ENCODE measurements at places on chromosomes 7 and 10.

DNA sequence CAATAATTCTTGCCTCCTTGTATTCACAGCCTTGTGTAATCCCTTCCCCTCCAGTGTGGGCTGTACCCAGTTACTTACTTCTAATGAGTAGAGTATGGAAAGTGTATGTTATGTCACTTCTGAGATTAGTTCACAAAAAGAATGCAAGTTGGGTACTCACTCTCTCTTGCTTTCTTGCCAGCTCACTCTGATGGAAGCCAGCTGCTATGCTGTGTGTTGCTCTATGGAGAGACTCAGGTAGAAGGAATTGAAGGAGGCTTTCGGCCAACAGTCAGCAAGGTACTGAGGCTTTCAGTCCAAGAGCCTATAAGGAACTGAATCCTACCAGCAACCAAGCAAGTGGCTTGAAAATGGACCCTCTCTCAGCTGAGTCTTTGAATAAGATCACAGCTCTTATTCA, 9.7 kb upstream of the BICC1 start:
- no peak for DNase-seq

- no peak for DNase-seq
Measured at GRCh38 chr7:98281757-98282606, 496 bp downstream of the BRI3 start.

- no peak for DNase-seq
Measured at GRCh38 chr10:123782549-123782948, 109.1 kb downstream of the CPXM2 start.

GRCh38 chr7:100555701-100556100, 16.7 kb downstream of the AGFG2 start:
- DNase-seq = no peak

DNA sequence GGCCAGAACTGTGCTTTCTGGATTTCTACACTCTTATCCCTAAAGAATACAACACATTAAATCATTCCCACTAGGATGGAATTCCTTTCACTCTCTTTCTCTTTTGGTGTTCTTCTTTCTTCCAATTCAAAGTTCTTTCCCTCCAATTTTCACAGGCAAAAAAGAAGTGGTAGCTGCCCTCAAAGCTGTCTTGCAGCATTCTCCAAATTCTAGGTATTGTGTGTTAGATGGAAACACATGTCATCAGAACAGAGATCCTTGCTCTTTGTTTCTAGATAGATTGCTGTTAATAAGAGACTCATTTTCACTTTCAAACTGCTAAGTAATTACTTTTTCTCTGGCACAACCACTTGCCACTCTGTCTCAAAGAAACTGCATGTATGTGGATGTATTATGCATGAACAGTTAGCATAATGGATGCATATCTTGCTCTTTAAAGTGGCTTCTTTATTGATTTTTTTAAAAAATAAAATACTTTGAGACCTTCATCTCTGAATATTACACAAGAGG, 31.0 kb downstream of the SHTN1 start:
- DNase-seq = no peak

All from activated CD4-positive, CD25-positive, alpha-beta regulatory T cell (primary cell).